Cerebellar cortex (tissue), 1 donor: ENCODE measurements at places on chromosomes 11 and 22.

DNA sequence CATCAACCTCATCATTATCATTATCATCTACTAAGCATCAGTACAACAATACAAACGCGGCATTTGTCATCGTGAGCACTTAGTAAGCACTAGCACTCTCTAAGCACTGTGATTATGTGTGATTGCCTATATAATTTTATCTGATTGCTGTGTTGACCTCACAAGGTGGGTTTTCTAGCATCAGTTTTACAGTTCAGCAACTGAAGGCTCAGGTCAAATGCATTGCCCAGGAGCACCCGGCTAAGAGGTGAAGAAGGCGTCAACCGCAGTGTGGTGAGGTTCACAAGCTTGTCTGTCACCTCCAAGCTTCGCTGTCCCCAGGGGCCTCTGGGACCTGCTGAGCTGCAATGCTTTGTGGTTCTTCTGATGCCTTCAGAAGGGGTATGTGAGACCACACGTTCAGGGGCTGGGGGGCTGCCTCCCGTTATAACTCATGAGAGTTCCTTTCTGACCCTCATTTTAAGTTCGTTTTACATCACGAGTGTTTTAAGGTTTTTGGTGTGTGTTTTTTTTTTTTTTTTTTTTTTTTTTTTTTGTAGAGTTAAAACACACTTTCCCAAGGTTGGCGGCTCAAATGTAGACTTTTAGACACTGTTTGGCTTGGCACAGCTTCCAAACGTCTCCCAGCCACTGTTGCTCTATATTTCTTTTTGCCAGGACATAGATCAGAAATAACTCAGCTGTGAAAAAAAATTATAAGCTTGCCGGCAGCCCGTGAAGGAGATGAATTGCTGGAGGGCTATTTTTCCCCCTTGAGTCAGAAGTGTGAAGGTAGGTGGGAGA lies 33.8 kb upstream of the SCUBE1 start:
- no peak for DNase-seq

DNA sequence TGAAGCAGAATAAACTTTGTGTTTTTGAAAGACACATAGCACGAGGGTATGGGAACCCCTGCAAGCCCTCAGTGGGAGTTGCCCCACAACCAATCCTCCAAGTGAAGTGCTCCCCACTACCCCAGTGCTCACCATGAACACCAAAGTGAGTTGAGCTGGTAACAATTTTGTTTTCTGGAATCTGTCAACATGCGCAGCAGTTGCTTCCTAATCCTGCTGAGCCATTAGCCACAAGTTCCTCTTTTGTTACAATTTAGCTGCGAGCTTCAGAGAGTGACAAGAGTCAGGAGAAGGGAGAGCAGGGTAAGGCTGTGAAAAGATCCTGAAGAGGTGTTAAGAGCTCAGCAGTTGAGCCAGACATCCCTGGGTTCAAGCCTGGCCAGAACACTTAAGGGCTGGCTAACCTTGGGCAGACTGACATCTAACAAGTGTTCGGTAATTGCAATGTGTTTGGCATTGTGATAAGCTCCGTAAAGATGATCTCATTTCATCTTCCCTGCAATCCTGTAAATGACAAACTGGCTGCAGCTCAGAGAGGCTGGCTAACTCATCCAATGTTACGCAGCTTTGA lies 24.1 kb upstream of the ASPHD2 start:
- DNase-seq, result no peak

DNA sequence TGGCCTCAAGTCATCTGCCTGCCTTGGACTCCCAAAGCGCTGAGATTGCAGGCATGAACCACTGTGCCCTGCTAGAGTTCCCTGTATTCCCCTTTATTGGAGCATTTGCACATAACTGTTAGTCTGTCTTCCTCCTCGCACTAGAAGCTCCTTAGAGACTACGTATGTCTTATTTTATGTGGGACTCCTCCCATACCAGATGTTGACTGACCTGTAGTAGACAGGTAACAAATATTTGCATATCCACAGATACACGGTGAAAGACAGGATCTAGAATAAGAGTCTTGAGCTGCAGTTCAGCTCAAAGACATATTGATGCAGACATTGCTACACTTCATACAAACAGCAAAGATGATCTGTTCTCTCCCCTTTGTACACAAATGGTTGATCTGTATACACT lies 40.7 kb downstream of the SWAP70 start:
- DNase-seq, result no peak

DNA sequence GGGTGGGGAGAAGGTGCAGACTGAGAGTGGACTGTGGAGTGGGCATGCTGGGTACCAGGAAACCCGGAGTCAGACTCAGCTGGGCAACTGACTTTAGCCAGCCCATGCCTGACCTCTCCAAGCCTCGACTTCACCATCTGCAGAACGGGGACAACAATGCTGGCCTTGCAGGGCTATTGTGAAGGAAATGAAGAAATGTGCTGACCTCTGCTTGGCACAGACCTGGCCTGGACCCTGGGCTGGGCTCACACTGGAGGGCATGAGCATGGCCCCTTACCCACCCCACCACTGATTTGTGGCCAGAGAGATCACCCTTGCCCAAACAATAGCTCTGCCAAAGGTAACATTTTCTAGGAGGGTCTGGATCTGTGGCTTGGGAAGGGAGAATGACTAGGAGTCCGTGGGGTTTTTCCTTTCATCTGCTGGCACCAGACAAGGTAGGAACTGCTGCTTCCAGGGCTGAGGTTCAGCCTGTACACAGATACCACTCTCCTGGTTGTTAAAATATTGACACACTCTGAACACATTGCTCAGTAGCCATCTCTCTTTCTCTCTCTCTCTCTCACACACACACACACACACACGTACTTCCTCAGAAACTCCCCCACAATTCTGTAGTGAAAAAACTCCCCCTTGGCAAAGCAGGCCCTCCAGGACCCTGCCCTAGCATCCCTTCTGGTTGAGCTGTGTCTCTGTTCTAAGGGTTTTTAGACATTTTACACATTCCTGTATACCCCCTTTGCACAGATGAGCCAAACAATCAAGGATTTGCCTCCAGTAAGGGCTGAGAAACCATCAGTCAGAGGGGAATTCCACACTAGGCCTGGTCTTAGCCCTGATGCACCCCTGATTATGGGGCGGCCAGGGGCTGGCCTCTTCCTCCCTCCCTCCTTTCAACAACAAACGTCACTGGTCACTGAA lies 1.0 kb downstream of the MOGAT2 start:
- DNase-seq, result no peak

- DNase-seq, result peak; percentile 78
Measured at GRCh38 chr11:65432686-65433582, 10.3 kb downstream of the NEAT1 start.

DNA sequence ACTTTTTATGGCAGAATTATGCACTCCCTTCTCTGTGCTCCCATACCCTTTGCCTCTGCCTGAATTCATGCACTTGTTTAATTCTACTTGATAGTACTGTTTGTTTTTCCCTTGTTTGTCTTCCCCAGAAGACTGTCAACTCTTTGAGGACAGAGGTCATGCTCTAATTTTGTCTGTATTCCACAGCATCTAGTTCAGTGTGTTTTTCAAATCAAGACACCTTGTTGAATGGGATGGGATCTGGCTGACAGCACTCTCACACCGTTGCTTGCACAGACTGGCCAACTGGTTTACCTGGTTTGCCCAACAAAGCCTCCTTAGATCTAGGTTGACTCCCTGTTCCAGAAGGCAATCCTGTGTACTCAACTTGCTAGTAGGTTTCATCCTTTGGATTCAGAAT lies 121.2 kb upstream of the TIMP3 start:
- DNase-seq, result no peak

- no peak for DNase-seq
Measured at GRCh38 chr22:27113641-27114040, 456.3 kb downstream of the MIAT start.

- no peak for DNase-seq
Measured at GRCh38 chr11:62012832-62013461, 45.5 kb upstream of the FTH1 start.

DNA sequence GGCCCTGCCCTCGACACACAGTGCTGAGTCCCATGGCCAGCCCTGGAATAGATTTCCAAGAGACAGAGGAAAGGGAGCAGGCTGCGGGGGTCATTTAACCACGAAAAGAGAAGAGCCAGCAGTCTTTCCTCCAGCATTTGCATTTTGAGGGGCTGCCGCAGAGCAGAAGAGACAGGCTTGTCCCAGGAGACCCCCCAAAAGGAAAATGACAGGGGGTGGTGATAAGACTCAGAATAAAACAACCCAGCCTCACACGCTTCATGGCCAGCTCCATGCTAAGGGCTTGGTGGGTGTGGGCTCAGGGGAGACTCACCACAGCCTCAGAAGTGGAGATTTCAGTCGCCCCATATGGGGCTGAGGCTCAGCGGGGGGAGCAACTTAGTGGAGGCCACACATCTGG lies 16.9 kb downstream of the TRIOBP start:
- DNase-seq, result no peak

- DNase-seq, result no peak
Measured at GRCh38 chr11:75449271-75449670, 16.3 kb upstream of the KLHL35 start.

DNA sequence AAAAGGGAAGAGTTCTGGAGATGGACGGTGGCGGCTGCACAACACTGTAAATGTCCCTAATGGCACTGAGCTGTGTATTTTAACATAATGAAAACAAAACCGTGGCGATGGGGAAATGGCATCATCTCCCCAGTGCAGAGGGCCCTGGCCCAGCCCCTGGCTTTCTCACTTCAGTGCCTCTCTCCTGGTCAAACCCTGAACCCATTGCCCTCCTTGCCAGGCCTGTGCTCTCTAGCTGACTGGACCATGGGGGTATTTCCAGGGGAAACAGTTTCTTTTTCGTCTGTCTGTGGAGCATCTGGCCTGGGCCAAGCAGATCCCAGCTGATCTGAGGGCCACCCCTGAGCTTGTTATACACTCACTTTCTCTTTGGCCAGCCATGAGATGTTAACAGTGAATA lies 17.4 kb upstream of the NAP1L4 start:
- no peak for DNase-seq

DNA sequence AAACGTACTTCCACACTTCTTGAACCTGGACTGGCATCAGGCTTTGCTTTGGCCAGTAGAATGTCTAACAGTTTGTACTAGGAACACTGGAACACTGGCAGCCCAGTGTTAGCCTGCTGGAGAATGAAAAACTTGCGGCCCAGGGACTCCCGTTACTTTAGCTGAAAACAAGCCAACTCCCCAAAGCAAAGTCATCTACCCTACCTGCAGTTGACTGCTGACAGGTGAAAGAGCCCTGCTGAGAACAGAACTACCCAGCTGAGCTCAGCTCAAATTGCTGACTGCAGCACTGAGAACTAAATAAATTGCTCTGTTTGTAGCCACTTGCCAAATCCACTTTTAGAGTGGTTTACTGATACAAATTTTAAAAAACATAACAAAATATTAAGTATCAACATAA lies 342.5 kb downstream of the LRRC4C start:
- DNase-seq, result no peak

DNA sequence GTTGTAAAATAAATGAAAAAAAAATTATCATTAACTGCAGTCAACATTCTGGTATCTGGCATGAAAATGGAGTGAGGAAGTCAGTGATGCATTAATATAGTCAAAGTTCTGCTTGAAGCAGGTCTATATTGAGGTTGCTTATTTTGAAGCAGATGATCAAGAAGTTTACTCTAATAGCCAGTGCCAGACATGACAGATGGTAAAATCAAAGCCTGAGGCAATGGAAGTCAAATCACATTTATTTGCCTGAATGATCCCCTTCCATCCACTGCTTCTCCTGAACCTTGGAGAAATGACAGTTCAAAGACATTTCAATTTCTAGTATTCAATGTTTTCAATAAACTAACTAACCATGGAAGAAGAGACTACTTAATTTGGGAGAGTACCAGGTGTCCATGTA lies 430.0 kb downstream of the FAM181B start:
- DNase-seq, result peak; percentile 28

- DNase-seq, result no peak
Measured at GRCh38 chr11:134576286-134576685, 164.2 kb upstream of the B3GAT1 start.

- DNase-seq, result peak; percentile 66
Measured at GRCh38 chr22:23282089-23282501, 101.8 kb downstream of the BCR start.

- no peak for DNase-seq
Measured at GRCh38 chr11:11558396-11558795, 63.4 kb downstream of the GALNT18 start.

DNA sequence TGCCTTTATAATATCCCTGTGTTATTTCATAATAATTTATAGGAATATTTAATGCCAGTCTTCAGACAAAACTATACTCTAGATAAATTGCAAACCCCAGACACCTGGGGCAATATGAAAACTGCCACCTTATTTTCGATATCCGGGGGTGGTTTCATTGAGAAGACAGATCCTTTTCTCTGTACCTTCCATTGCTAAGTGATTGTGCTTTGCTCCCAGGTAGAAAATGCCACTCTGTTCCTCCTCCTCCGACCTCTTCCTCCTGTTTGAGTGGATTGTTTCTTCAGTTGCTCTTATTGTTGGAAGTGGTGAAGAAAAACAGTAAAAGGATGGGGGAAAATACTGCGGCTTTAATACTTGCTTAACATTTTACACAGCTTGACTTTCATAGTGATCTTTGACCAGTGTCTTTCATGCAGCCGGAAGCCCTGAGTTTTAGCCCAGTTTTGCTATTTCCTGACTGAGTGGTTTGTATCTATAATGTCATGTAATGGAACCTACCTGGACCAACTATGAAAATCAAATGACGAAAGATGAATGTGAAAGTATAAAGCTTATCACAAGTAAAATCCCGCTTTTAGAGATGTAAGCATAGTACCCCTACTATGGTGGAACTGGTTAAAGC lies 5.6 kb upstream of the GRIK4 start:
- no peak for DNase-seq

DNA sequence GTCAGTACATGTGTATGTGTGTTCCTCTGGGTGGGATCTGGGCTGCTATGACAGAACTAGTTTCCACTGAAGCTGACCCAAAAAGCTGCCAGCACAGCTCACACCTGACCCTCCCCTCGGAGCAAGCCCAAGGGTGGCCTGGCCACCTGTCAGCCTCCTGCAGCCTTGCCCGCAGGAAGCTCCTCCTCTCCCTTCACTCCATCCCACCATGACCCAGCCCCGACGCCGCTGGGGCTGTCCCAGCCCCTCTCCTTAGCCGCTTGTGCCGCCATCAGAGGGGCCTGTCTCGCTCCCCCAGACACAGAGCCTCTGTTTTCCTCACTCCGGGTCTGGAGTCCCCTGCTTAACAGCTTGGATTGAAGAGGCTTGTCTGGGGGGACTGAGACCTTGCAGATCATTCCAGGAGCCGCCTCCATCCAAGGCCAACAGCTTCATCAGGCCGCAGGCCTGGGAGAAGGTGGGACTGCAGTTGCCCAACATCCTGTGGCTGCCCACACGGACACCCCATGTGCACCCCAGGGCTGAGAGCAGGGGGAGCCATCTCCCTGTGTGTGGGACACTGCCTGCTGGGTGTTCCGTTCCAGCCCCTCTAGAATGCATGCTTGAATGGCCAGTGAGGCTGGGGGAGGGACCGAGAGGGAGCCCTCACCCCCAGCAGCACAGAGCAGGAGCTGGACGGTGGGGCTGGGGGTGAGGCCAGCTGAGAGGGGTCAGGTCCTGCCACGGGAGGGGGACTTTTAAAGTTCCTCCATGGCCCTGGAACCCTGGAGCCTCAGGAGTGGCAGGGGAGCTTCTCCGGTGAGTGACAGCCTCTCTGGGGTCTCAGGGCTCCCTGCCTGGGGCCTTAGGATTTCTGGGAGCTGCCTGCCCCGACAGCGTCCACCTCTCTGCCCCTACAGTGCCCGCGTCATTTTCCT lies 696 bp downstream of the MRGPRF start:
- no peak for DNase-seq
